CD8-positive, alpha-beta T cell (primary cell): ENCODE measurements at places on chromosomes 6 and 20.
A peak's percentile ranks its signal among the peaks of the same experiment; 100 is the strongest.

DNA sequence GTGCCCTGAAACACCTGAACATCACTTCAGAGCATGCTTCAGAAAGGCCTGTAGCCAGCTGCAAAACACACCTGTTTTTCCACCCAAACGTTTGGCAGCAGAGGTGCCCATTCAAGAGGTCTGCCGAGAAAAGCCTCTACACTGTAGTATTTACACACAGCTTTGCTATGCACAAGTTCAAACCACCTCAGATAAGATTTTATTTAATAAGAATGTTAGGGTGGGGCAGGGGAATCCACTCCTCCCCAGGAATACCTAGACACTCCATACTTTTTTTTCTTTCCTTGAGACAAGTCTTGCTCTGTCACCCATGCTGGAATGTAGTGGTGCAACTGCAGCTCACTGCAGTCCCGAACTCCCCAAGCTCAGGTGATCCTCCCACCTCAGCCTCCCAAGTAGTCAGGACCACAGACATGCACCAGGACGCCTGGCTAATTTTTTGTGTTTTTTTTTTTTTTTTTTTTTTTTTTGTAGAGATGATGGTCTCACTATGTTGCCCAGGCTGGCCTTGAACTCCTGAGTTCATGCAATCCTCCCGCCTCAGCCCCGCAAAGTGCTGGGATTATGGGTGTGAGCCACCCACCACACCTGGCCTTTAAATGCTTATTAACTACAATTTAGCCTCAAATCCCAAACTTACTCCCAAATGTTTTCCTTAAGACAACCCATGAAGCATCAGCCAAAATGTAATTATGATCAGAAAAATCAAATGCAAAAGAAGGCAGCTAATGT lies 9.7 kb downstream of the MRPL14 start:
- no peak for DNase-seq

DNA sequence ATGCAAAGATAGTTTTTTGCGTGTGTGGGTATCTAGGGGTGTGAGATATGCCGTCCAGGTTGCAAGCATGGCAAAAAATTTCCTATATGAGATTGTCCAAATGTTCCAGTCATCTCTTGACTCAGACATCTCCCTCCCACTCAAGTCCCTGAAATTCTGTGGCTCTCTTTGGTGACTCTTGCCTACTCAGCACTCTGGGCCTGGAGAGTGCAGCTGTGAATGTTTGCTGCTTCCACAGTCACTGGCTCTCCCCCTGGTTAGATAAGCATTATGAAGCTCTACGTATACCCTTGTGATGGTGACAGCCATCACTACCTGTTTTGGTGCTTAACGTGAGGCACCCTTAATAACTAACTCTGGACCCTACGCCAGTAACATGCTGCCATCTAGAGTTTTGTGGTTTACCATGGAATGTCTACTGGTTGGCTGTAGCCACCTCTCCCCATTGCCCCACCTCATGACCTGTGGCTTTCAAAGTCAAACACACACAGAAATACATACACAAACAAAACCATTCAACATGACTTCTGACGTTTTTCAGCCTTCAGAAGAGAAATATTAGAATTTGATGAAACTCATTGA lies 621.9 kb upstream of the CITED2 start:
- no peak for DNase-seq

- no peak for DNase-seq
Observed at GRCh38 chr6:10030942-10031537, 383.8 kb downstream of the TFAP2A start.

DNA sequence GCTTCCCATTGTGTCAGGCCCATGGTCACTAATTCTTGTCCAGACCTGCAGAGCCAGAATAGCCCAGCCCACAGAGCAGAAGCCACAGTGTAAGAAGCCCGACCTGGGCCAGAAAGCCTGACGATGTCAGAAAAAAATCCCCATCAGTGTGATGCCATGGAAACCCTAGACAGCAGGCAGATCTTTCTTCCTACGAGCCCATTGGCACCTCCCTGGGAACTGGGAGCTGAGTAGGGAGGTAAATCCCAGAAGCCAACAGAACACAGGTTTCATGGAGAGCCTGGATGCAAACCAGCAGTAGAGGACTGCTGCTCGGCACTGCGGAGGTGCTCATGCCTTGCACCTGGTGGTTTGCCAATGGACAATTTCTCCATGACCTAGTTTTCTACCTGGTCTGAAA lies 82.2 kb upstream of the SLC22A16 start:
- DNase-seq = no peak

- DNase-seq = no peak
Observed at GRCh38 chr6:121867095-121867494, 431.6 kb downstream of the GJA1 start.

DNA sequence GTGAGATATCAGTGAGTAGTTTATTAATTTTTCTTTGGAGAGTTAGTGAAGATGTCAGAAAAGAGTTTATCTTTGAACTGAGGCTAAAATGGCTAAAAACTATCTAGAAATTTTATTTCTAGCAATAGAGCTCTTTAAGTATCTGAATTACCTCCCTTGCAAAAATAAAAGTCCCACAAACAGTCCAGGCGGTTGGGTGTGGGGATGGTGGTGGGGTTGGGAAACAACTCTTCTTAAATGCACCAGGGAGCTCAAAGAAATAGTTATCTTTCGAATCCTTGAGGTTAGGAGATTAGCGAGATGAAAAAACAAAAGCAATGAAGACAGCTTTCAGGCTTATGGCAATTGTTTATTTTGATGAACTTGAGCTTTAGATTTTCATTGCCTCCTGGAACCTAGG lies 1299.1 kb upstream of the ADGRB3 start:
- DNase-seq = no peak

DNA sequence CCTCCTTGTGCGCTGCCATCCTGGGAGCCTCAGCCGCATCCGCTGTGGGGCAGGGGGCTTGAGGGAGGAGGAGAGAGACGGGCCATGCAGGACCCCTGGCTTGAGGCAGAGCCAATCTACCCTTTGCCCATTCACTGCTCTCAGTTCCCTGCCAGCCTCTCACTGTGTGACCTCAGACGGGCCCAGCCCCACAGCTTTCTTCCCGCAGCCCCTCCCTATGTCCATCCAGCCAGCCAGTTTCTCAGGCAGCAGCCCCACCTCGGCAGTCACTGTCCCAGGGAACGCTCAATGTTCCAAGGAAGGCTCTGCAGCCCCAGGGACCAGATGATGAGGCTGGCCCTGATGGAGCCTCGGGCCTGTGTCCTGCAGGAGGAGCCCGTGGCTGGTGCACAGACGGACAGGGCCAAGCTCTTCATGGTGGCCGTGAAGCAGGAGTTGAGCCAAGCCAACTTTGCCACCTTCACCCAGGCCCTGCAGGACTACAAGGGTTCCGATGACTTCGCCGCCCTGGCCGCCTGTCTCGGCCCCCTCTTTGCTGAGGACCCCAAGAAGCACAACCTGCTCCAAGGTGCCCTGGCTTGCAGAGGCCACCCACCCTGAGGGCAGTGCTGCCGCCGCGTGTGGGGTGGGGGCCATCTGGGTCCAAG lies 3.9 kb upstream of the TNFRSF6B start:
- peak; percentile 3 for DNase-seq

DNA sequence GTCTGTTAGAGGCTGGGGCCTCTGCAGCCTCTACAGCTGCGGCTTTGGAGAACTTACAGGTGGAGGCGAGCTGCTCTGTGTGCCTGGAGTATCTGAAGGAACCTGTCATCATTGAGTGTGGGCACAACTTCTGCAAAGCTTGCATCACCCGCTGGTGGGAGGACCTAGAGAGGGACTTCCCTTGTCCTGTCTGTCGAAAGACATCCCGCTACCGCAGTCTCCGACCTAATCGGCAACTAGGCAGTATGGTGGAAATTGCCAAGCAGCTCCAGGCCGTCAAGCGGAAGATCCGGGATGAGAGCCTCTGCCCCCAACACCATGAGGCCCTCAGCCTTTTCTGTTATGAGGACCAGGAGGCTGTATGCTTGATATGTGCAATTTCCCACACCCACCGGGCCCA lies 2.6 kb downstream of the TRIM39 start:
- DNase-seq = no peak

GRCh38 chr6:2945153-2945452 lies 26.3 kb downstream of the SERPINB6 start:
- no peak for DNase-seq

DNA sequence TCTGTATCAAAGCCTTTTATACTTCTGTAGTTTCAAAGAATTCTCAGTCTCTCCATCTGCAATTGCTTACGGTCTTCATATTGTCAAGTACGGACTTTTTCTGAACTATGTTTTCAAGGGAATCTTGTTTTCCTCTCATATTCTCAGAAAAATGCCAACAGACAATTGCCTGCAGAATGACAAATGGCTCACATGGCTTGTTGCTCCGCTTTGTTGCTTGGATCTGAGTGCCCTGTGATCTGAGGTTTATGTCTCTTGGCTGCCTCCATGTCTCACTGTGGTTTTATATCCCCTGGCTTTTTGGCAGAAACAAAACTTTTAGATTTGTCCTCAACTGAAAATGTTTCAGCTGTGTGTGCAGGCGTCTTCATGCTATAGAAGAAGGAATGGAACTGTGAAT lies 285.4 kb upstream of the CHD6 start:
- DNase-seq = no peak

DNA sequence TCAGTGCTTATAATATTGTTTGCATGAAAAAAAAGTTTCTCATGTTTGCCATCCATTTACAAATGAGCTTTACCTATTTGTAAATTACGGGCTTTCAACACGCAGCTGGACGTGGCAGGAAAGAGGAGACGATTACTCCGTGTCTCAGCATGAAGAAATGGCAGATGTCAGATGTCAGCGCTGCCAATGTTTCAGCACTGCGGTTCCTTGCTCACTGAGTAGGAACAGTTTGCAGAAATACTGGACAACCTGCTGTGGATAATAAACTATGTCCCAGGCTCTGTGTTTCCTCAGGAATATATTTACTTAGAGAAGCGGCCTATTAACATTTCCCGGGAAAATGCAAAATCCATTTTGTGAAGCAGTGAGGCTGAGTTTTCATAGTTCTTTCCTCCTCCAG lies 22.7 kb downstream of the RAMACL start:
- DNase-seq = no peak

DNA sequence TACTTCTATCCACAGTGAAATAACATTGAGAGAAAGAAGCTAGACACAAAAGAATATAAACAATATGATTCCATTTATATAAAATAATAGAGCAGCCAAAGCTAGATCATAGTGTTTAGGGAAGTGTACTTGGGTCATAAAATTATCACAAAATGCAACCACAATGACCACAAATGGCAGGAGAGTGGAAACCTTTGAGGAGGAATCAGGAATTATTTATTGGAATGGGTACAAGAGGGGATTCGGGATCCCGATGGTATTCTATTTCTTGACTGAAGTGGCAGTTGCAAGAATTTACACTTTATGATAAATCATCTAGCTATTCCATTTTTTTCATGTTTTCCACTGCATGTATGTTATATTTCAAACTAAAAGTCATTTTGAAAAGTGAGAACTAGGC lies 76.1 kb downstream of the IPCEF1 start:
- DNase-seq = no peak

DNA sequence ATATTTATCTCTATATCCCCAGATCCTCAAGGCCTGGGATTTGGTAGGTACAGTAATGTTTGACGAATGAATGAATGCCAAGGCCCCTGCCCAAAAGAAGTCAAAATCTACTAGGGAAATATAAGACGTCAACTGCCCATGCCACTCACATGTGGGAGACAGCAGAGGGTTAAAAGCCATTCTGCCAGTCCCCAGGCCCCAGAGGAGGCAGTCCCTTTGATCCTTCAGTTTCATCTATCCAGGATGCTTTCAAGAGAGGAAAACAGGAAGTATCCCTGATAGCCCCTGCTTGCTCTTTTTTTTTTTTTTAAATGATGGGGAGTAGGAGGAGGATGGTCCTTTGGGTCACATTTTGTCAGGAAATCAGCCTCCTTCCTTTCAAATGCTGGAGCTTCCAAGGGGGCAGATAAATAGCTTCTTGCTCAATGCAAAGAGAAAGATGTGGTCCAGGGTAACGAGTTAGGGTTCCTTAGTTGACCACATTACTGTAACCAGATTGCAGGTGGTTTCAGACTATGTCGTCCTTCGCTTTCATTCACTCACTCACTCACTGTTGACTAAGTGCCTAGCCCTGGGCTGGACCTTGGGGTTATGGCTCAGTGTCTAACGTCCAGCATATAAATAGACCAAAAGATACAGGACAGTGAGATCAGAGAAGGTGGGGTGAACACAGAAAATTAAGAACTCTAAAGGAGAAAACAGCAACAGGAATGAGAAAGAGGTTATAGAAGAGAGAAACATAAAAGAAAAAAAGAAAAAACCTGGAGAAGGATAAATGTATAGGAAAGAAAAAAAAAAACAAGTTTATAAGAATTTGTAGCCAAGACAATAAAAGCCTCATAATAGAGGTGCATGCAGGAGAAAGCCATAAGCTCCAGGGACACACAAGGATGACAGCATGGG lies 64.6 kb upstream of the PIM1 start:
- DNase-seq = no peak
